ENCODE measurements at places on chromosomes 3 and 15.

- DNase-seq = no peak
These were observed 51.4 kb upstream of the SOX2 start for GRCh38 chr3:181660337-181660736.

- no peak for DNase-seq
These were observed 360.7 kb downstream of the NSUN3 start for GRCh38 chr3:94423578-94423977.

GRCh38 chr15:41183581-41183980 lies 47.0 kb downstream of the EXD1 start:
- DNase-seq = no peak

DNA sequence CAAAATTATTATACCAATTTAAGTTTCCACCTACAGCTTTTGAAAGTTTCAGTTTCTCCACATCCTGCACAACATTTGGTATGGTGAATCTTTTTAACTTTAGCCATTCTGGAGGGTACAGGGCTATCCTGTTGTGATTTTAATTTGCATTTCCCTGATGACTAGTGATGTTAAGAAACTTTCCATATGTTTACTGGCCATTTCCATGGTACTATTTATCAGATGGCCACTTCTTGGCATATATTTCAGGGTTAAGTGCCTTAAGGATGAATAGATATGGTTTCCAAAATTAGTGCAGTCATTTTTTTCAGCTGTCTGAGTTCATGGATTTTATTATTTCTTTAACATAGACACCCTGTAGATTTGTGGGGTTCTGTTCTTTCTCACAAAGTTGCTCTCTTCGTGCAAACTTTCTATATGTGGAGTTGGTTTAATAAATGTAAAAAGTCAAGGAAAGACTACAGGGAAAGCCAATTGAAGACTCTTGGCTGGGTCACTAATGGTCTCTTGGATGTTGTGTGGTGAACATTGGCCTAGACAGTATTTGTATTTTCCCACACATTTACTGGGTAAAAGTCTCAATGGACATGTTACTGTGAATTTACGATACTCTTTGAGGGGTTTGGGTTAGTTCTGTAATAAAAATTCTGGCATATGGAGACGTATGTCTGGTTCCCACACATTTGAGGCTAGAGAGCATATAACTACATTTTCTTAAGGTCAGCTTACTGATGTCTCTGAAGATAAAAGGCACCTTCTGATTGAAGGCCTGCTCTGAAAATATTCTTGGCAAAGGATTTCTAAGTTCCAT lies 147.5 kb upstream of the PDZRN3 start:
- no peak for DNase-seq

DNA sequence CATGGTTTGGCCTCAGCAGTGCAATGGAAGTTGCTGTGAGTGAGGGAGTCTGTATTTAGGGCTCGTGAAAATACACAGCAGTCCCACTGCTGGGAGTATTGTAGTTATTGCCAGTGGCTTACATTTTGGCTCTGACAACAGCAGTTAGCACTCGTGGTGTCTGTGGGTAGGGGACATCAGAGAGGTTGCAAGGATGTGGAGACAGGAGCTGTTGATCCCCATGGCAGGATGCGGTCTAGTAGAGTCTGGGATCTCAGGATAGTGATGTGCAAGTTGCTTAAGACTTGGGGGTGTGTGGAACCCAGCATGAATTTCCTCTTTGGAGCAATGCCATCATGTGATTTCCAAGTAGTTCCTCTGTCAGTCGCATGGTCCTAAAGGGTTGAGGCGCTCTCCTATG lies 59.9 kb downstream of the GALK2 start:
- DNase-seq = no peak

GRCh38 chr15:59432389-59432788 lies 5.6 kb upstream of the FAM81A start:
- DNase-seq = no peak

DNA sequence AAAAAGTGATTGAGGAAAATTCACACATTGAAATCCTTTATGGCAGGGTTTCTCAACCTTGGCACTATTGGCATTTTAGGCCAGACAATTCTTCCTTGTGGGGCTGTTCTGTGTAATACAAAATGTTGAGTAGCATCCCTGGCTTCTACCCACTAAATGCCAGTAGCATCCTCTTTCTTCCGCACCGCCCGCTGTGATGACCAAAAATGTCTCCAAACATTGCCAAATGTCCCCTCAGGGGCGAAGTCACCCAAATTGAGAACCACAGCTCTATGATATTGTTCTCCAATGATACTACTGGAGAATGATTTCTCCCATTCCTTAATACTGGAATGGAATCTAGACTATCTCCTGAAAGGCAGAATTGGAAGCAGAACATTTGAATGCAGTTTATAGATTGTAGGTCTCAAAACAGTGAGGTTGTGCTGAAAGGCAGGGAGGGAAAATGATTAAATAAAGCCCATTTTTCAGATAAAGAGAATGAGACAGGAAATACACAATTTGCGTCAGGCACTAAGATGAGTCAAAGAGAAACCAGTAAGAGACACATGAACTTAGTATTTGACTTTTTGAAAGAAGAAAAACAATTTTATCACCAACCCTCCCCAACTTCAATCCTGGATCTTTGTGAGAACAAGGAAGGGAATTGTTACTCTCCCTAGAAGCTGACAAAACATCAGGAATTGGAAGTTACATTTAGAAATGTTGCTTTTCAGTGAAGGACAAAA lies 101.6 kb upstream of the TNIK start:
- no peak for DNase-seq

DNA sequence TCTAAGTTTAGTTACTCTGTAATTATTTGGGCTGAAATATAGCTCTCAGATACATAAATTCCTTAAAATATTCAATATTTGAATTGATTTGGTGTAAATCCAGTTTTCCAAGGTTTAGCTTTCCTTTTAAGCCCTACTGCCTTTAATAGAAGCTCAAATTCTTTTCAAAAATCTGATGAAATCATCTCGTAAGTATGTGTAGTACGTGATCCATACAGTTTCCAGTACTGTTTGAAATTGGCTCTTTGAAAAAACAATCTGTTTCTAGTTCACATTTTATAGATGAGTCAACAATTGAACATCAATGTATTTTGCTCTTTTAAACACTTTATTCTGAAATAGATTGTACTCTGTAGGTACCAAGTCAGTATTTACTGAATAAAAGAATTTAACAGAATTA lies 84.2 kb downstream of the LRRC49 start:
- DNase-seq = no peak

DNA sequence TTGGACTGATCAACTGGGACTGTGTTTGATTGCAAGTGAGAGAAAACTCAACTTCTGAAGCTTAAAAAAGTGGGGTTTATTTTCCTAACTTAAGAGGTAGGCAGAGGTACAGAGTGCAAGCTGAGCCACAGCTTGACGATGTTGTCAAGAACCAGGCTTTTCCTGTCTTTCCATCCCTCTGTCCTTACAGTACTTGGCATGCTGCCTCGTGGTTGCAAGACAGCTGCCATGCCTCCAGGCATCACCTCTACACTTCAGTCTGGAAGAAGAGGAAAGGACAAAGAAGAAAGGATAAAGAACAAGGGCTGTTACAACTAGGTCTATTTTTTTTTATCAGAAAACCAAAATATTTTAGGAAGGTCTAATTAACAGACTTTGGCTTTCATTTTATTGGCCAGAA lies 51.8 kb upstream of the GALNT15 start:
- no peak for DNase-seq

DNA sequence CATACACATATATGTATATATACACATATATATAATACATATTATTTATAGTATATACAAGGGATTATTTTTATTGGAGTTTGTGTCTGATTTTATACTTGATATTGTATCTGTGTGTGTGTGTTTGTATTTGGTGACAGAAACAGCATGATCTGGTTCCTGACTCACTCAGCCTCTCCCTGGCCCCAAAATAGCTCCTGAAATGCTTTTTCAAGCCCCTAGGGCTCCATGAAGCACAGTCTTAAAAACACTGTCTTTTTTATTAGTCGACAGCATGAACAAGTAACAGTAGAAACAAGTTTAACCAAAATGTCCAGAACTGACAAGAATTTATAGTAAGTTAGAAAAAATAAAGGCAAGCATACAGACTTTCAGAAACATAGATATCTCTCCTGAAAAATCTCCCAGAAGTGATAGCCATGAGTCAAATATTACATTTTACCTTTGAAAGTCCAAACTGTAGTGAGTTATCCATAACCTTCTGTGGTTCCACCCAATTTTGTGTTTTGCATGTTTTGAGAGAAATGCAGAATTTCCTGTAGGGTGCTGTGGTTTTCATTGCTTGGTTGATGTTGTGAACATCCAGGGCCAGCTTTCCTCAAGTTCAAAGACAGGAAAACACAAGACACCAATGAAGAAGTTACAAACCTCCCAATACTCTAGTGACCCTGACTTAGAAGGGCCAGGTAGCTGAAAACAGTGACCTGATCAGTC lies 98.5 kb upstream of the CCDC80 start:
- peak; percentile 14 for DNase-seq

DNA sequence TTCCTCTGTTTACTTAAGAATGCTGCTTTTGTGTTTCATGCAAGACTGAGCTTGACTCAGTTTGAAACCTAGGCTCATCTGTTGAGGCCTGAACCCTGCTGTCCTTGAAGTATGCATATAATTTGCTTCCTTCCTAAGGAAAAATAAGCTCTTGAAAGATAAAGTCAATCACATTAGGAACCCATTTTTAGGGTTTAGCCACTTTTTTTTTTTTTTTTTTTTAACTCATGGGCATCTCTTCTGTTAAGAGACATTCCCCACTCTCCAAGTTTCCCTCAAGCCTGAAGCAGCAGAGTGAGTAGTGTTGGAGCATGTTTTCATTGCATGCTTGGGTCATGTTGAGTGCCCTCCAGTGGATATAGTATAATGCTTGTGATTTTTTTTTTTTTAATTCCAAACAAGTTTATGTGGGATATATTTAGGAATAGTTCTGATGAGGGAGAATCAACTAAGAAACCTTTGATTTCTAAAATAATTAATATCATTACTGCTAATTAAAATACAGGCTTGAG lies 3.6 kb downstream of the CTNNB1 start:
- DNase-seq = peak; percentile 51

DNA sequence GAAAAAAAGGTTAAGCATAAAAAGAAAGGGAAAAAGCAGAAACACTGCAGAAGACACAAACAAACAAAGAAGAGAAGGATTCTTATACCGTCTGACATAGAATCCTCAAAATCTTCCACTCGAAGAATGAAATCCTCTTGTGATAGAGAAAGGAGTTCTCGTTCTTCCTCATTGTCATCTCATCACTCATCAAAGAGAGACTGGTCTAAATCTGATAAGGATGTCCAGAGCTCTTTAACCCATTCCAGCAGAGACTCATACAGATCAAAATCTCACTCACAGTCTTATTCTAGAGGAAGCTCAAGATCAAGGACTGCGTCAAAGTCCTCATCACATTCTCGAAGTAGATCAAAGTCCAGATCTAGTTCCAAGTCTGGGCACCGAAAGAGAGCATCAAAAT lies 16.5 kb upstream of the ZBTB47 start:
- no peak for DNase-seq

GRCh38 chr15:81469154-81469553 lies 95.1 kb upstream of the TMC3 start:
- DNase-seq = no peak

GRCh38 chr3:40989141-40990061 lies 209.9 kb upstream of the CTNNB1 start:
- DNase-seq = no peak

DNA sequence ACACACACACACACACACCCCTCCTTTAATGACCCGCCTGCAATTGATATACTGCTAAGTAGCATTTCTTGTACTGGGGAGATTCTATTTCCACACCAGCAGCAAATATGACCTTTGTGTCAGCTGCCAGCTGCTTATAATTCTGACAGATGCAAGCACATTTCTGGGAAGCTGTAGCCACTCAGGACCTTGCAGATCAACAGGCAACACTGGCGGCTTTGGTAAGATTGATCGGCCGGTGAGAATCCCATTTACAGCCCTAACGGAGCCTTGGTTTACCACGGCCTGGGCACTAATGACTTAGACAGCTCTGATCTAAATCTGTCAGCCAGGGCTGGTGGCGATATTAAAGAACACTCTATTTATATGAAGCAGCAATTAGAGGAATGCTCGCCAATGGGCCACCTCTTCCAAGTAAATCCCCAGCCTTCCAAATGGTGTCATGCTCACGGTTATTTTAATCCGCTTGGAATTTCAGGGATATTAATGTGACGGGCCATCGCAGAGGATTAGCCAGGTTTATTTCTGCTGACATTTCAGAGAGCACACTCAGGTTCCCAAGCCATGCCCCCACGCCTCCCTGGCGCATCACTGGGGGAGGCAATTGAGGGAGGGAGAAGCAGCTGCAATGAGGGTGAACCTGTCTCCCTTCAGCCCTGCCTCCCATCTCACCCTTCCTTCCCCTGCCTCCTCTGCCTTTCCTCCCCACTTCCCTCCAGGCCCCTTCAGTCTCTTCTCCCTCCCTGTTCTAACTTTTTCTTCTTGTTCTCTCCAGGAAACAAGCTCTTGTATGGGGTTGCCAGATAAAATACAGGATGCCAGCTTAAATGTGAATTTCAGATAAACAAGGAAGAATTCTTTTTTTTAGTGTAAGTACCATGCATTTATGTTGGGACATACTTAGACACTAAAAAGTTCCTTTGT lies 287.0 kb downstream of the TLE3 start:
- no peak for DNase-seq

DNA sequence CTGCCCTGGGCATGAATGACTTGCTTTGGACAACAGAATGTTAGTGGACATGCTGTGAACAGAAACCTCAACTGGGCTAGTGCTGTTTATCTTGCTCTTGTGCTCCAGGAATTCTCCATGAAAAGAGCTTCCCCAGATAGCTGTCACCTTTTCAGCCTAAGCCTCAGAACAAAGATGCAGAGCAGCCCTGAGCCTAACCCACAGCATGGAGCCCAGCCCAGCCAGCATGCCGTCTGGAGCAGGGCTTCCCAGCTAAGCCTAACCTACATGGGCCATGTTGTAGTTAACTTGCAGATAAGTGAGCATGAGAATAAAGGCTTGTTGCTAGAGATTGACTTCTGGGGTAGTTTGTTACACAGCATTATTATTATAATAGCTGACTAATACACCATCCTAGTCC lies 48.9 kb downstream of the SCN5A start:
- no peak for DNase-seq

GRCh38 chr3:66817951-66818557 lies 180.1 kb upstream of the KBTBD8 start:
- DNase-seq = no peak

DNA sequence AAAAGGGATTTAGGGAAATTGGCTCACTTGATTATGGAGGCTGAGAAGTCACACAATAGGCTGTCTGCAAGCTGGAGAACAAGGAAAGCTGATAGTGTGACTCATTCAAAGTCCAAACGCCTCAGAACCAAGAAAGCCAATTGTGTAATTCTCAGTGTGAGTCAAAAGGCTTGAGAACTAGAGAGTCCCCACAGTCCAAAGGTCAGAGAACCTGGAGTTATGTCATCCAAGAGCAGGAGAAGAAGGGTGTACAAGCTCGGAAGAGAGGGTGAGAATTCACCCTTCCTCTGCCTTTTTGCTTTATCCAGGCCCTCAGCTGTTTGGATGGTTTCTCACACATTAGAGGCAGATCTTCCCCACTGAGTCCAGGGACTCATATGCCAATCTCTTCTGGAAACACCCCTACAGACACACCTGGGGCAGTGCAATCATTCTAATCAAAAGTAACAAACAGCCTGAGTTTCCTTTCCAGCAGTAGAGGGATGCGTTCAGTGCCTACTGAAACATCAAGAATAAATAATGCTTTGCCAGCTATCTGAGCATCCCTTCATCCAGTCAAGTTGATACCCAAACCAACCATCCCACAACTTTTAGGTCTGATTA lies 271.5 kb downstream of the SATB1 start:
- no peak for DNase-seq

- DNase-seq = peak; percentile 45
These were observed 36.4 kb upstream of the MTHFS start for GRCh38 chr15:79933231-79933630.

GRCh38 chr3:159182961-159183360 lies 381.1 kb downstream of the MFSD1 start:
- no peak for DNase-seq

All from AML-193 (cell line).